ENCODE measurements at places on chromosomes 1 and 21.

DNA sequence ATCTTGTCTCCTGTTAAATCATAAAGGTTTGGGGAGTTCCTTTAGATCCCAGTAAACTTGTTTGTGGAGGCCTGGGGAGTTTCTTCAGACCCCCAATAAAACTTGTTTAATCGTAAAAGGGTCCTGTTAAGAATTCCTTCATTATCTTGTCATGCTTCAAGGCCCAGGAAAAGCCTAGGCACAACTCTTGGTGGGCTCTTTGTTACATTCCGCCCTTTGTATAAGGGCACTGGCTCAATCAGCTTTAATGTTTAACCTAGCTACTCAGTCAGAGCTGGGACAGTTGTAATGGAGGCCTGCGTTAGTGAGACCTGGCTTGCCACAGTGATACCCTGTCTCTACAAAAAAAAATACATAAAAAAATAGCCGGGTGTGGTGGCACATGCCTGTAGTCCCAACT is 77.2 kb downstream of the MPZL1 start:
- no peak for DNase-seq

DNA sequence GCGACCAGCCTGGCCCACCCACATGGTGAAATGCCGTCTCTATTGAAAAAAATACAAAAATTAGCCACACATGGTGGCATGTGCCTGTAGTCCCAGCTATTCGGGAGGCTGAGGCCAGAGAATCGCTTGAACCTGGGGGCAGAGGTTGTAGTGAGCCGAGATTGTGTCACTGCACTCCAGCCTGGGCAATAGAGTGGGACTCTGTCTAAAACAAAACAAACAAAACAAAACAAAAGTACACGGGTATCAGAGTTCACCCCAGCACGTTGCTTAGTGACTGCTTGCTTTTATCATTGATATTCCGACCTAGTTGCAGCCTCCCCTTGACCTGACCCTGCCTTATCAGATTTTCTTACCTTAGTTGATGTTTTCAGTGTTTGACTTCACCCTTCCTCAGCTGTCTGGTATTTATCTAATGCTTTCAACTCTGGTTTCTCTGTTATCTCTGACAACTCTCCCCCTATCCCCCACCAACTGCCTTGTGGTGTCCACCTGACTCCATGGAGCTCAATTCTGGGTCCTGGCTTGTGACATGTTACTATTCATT is 5.1 kb downstream of the TLCD4 start:
- DNase-seq = no peak

DNA sequence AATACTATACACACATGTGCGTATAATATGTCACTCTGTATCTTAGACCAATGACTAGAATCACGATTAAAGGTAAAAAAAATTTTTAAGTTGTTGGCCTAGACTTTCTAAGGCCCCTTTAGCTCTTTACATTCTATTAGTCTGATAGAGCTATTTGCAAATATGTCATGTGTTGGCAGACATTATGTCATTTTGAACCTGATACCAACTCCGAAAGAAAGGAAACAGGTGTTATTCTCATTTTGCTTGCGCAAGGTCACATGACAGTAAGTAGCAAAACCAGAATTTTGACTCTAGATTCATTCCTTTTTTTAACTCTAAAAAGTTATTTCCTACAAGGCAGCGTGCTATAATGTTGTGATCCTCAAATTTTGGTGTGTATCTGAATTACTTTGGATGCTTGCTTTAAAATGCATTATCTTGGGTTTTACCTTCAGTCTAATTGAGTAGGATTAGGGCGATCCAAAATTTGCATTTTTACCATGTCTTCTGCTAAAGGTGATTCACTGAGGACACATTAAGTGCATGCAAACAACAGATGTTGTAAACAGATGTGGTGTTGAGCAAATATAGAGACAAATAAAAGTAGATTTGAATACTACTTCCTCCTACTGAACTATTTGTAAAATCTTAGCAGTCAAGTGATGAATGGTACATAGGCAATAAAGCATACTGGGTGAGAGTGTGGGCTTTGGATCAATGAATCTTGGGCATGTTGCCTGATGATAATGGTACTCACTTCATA is 63.5 kb upstream of the KIAA1614 start:
- no peak for DNase-seq

DNA sequence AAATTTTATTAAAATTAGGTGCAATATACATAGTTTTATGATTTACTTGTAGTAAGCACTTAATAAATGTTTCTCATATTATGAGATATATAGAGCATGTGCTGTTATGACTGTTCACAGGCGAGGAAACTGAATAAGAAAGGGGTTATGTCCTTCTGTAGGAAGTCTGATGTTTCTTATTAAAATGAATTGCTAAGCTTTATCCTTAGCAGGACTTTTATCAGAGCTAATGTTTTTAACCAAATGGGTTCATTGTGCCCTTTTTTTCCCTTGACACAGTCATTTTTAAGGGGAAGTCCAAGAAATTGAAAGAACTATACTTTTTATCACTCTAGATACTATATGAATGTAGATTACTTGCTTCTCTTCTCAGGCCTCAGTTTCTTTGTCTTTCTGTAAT is 285.2 kb downstream of the PTPRC start:
- no peak for DNase-seq

DNA sequence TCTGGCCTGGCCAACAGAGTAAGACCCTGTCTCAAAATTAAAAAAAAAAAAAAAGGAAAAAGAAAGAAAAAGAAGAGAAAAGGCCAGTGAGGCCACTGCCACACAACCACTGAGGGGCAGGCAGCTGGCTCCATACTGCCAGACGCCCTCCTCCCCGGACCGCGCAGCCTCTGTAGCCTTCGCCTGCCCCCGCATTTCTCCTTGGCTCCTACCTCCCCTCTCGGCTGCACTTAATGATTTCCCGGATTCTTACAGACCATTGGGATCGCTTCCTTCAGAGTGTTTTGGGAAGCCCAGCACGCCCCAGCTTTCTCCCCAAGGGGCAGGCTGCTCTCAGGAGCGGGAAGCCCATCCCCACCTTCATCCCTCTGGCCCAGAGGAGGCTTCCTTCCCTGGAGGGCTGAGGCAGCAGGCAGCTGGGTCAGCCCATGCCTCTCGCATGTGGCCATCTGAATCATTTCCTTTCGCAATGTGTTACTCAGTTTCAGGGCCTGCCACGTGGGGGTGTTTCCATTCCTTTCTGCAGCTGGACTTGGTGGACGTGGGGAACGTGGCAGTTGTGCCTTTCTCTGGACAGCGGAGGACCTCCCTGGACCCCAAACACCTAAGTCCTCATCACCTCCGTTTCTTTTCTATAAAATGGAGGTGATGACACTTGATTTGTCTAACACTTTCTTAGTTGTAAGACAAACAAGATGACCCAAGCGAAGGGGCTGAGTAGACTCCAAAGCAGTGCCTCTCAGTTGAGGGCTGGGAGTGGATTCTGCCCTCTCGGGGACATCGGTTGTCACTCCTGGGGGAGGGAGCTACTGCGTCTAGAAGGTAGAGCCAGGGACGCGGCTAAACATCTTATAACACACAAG is 2.3 kb downstream of the SLC2A5 start:
- no peak for DNase-seq

Measured in NCI-H1436 (cell line).